ENCODE measurements at places on chromosomes 5 and 9.

- DNase-seq, result no peak
These were observed 250.9 kb downstream of the TMEM232 start for GRCh38 chr5:110475529-110475928.

DNA sequence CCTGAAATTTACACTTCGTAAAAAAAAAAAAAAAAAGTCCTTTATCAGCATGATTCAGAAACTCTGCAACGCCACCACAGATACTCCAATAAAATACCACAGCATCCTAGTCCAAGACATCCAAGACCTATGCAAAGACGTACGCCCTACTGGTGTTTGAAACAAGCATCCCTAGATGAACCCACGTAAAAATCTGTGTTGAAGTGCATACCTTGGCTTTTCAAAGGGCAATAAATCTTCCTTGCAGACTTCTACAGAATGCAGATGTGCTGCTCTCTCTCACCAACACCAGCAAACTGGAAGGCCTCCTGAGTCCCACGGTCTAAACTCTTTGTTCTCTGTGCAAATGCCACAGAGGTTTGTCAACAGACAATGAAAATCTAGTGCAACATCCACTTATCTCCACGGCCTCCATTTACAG, 38.8 kb downstream of the MYO10 start:
- no peak for DNase-seq

GRCh38 chr9:20477940-20478620, 144.2 kb downstream of the MLLT3 start:
- DNase-seq, result no peak

DNA sequence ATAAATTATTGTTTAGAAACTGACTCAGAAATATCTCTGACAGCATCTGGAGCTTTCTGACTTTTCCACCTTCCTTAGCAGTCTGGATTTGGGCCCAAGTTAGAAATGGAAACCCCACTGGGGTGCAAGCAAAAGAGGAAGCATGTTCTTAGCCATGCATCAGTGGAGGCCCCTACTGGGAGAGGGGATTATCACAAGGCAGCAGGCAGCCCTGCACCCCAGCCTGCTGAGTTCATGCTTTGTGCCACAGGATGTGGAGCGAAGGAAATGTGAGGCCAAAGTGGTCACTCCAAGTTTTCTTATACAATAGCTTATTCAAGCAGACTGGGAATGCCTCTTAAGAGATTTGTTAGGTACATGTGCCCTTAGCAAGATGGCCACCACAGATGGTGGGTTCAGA, 146.5 kb upstream of the TLX3 start:
- no peak for DNase-seq

GRCh38 chr5:178895615-178896571, at the start of gene ZFP2:
ZFP2 (plus strand) TSS chr5:178895913; CDS start chr5:178931314, 35,401 bp downstream.
- peak; percentile 33 for DNase-seq

GRCh38 chr9:69554945-69555344, 117.2 kb downstream of the APBA1 start:
- DNase-seq, result no peak

GRCh38 chr5:108415726-108416125, 33.8 kb upstream of the FBXL17 start:
- no peak for DNase-seq

DNA sequence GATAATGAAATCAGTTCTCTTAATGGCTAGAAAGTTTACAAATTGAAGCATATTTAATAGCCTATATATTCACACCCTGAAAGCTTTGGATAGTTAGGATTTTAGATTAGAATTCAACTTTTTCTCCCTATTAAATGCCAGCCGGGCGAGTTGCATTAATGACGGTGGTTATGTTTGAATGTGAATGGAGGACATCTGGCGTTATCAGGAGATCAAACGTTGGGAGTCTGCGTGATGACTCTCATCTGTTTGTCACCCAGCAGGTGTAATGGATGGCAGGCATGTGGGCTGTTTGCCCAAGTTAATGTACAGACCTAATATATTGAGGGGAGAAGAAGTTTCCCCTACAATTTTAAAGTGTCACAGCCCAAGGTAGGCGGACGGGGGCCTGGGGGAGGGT, 1227.7 kb upstream of the WWC1 start:
- no peak for DNase-seq

DNA sequence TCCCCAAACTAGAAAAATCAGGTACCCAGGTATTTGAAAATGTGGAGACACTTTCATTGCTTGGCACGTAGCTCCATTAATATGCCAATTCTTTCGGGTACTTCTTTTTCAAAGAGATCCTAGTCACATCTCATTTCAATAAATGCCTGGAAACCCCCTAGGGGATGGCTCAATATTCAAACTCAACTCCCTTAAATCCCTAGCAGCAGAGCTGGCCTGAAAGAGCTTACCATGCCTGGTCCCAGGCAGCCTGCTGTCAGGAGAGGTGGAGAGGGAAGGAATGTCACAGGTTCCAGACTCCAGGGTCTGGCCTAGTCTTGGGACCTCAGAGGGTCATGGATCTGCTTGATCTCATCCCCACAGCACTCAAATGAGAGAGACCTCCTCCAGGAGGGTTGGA, 187.1 kb downstream of the SPOCK1 start:
- DNase-seq, result no peak

- no peak for DNase-seq
These were observed 196.6 kb downstream of the TTLL11 start for GRCh38 chr9:121896545-121896943.

All from OCI-LY7 (cell line).